ENCODE measurements at places on chromosomes 3 and 15.

- ATAC-seq: no peak
These were observed 34.1 kb upstream of the LIMD1 start for GRCh38 chr3:45560281-45560971.

DNA sequence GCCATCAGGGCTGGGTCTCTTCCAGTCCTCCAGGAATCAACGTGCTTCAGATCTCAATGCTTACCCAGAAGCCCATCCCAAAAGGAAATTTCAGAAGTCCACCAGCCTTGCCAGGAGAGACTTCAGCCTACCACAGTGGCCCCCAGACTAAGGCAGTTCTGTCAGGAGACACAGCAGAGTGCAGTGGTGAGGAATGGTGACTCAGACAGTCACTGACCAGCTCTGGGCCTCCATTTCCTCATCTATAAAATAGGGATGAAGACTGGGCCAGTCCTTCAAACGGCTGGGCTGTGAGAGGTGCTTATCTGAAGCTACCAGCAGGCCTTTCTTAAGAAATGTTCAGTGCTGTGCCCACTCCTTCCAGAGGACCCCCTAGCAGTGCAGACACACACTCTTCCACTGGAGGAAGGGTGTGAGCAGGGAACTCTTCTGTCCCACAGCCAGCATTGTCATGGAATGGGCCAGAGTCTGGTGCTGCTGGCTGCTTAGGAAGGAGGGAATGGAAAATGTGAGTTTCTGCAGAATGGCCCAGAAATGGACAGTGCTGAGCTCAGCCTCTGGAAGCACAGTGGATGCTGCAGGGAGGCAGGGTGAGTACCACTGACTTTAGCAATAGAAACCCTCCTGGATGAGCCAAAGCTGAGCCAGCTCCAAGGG is 41.6 kb upstream of the DUSP7 start:
- ATAC-seq: no peak

GRCh38 chr15:57196865-57197264 is 179.4 kb upstream of the CGNL1 start:
- ATAC-seq: no peak

DNA sequence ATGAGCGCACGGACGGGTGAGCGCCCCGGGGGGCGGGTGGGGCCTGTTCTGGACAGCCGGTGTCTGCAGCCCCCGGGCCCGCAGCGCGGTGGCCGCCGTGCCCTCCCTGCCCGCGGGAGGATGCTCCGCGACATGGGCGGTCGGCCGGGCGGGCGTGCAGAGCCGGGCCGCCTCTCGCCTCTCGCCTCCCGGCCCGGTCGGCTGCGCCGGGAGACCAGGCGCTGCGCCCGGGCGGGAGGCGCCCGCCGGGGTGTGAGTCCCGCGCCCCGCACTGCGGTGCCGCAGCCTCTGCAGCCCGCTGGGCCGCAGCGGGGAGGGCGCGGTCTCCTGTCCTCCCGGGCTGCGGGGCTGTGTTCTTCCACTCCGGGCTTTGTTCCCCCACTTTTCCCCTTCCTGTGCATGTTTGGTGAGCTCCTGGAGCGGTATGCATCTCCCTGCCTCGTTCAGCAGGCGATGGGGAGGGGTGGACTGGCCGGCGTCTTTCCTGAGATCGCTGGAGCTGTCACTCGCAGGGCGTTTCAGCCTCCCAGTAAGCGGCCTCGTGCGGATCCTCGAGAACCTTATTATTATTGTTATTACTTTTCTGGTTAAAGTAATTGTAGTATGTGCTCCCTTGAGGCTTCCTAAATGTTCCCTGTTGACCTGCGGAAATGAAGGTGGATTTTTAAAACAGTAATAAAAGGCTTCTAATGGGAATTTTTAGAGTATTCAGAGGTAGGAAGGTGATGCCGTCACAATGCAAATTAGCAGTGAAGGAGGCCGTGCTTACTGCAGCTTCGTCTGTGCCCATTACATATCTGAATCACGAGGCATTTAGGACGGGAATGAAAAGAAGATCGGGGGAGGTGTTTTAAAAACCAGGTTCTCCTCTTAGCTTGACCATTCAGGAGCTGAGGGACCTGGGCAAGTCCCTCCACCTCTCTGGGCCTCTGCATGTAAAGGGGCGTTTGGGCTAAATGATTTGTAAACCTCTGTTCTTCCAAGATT is 593 bp downstream of the TMOD2 start:
- ATAC-seq: peak; percentile 55

- ATAC-seq: no peak
These were observed 1.3 kb upstream of the ETV5 start for GRCh38 chr3:186109897-186110803.

DNA sequence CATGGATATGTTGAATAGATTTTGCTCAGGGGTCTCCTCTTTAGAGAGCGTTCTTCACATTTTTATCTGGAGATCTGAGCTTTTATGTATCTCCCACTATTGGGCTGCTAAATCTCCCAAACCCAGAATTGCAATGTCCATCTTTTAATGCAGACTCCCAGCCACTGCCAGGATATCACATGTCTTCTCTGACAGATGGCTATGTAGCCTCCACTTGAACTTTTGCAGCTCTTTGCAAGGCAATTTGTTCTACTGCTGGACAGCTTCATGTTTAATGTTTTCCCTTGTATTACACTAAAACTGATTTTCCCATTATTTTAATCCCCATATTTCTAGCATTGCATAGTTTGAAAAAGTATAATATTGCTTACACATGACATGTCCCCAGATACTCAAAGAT is 177.2 kb downstream of the LPP start:
- no peak for ATAC-seq

- ATAC-seq: no peak
These were observed 172.2 kb upstream of the TSPAN3 start for GRCh38 chr15:77243135-77243534.

Measured in activated CD4-positive, CD25-positive, alpha-beta regulatory T cell treated with anti-CD3 and anti-CD28 coated beads, Interleukin-2, amount 50 U/mL, for 24 hours (primary cell).